ENCODE measurements at places on chromosomes 6 and 20.

- DNase-seq = no peak
Observed at GRCh38 chr6:35594503-35595186, 81.9 kb upstream of the TULP1 start.

GRCh38 chr6:137217801-137218472 lies 1.2 kb downstream of the IFNGR1 start:
- DNase-seq = peak; percentile 89

- DNase-seq = no peak
Observed at GRCh38 chr6:13117570-13117969, 210.8 kb downstream of the TBC1D7 start.

- DNase-seq = peak; percentile 67
Observed at GRCh38 chr20:8043687-8044282, 24.2 kb upstream of the TMX4 start.

DNA sequence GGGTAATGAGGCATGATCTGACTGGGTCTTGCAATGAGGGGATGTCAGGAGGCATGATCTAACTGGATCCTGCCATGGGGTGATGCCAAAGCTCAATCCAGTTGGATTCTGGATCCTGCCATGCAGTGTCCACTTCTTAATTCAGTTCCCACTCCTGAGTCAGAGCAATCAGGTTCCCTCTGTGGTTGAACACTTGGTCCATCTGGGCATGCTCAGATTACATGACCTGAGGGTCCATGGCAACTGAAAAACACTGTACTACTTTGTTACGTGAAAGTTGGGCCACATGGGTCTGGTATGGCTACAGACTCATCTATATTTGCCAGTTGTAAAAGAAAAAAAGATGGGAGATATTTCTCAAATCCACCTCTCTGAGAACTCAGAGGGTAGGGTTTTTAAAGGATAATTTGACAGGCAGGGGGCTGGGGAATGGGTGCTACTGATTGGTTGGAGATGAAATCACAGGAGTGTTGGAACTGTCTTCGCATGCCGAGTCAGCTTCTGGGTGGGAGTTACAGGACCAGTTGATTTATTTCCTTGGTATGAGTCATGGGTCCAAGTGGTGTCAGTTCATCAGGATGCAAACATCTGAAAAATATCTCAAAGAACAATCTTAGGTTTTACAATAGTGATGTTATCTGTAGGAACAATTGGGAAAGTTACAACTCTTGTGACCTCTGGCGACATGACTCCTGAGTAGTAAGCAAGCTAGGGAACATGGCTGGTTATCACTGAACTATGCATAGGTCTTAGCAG lies 21.6 kb downstream of the C6orf163 start:
- no peak for DNase-seq

DNA sequence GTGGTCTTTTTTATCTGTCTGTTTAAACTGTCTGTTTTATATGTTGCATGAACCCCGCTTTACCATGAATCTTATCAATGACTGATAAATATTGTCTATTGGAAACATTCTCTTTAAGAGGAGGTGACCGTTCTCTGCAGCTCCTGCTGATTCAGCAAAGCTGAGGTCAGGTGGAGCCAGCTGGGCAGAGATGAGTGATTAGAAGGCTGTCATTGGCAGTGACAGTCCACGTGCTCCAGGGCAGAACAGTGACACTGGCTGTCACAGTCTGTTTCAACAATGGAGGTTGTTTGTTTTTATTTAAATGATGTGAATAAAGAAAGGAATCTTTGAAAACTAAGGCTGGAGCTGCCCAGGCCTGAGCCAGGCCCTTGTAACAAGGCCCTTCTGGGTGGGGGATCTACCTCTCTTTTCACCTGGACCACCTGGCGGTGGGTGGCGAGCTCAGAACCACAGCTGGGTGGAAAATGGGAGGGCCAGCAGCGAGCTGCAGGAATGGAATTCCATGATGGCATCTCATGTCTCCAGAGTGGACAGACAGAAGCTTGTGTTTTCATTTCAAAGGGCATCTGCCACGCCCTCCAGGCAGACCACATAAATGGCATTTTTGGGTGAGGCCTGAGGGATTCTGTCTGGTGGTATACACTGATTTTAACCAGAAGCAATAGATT lies 12.6 kb downstream of the SYNJ2 start:
- DNase-seq = no peak
